ENCODE measurements at places on chromosomes 7 and 10. TPM values are rescaled to one million over a fixed set of nuclear protein-coding genes. Genes with fewer than 3 reads are reported as not detected.

GBX1 gene
- not detected for total RNA-seq

RBP4 gene
- total RNA-seq: not detected

CCDC172 gene
- not detected for total RNA-seq

LBX1 gene
- total RNA-seq: not detected

AKR1B15 gene
- not detected for total RNA-seq

ADAMTS14 gene
- total RNA-seq: under 0.01 TPM

ZNF735 gene
- not detected for total RNA-seq

GHRHR gene
- total RNA-seq: not detected

RBP3 gene
- total RNA-seq: not detected

OR2A25 gene
- total RNA-seq: not detected

ABCC2 gene
- total RNA-seq: 0.36 TPM

OR6B1 gene
- not detected for total RNA-seq

JAZF1 gene
- total RNA-seq: 8.4 TPM

ANKMY2 gene
- total RNA-seq: 41.9 TPM

ZNF107 gene
- 3.6 TPM for total RNA-seq

GIMAP2 gene
- total RNA-seq: not detected

LIPA gene
- total RNA-seq: 31.9 TPM

SLC16A12 gene
- total RNA-seq: 1.6 TPM

CFAP43 gene
- total RNA-seq: not detected

OPN4 gene
- total RNA-seq: not detected

AFAP1L2 gene
- under 0.01 TPM for total RNA-seq

FEZF1 gene
- total RNA-seq: not detected

CDK1 gene
- total RNA-seq: 28.1 TPM

LRRC4 gene
- 0.56 TPM for total RNA-seq

TMEM236 gene
- not detected for total RNA-seq

CCSER2 gene
- total RNA-seq: 27.8 TPM

MYO1G gene
- under 0.01 TPM for total RNA-seq

HPSE2 gene
- not detected for total RNA-seq

RPEL1 gene
- total RNA-seq: under 0.01 TPM

TEX36 gene
- not detected for total RNA-seq

FFAR4 gene
- not detected for total RNA-seq

TMEM178B gene
- total RNA-seq: under 0.01 TPM

EBF3 gene
- total RNA-seq: 0.36 TPM

FAM180A gene
- total RNA-seq: 1.4 TPM

C10orf62 gene
- not detected for total RNA-seq

ABI1 gene
- 71.3 TPM for total RNA-seq

NEBL gene
- under 0.01 TPM for total RNA-seq

PDE1C gene
- total RNA-seq: 61.5 TPM

SPDYE5 gene
- total RNA-seq: not detected

CUZD1 gene
- total RNA-seq: 0.56 TPM

PAOX gene
- total RNA-seq: 3.6 TPM

CALHM2 gene
- 2.2 TPM for total RNA-seq

MRPS17 gene
- 15.2 TPM for total RNA-seq

MCU gene
- total RNA-seq: 36.2 TPM

SUN3 gene
- not detected for total RNA-seq

TRIP6 gene
- total RNA-seq: 39.2 TPM

NET1 gene
- 54.7 TPM for total RNA-seq

All from IMR-90 (cell line).